Hepatic stellate cell (primary cell): ENCODE measurements at places on chromosomes 3 and 15.

- no peak for DNase-seq
Measured at GRCh38 chr3:4814305-4814903, 164.8 kb upstream of the BHLHE40 start.

DNA sequence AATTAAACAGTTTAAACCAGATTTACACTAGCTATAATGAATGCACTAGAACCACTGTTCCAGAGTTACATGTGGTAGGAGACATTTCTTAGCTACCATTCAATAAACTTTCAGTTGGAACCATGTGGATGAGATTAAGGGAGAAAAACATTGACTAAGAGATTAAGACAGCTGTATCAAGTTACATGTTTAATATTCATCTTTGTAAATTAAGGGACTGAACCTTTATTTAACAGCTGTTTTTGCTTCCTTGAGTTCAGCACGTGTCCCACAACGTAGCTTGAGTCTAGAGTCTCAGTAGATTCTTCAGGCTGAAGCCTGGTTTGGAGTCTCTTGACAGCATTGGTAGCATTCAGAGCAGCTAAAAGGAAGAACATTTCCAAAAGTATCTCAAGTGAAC is 27.2 kb upstream of the CFAP44 start:
- no peak for DNase-seq

DNA sequence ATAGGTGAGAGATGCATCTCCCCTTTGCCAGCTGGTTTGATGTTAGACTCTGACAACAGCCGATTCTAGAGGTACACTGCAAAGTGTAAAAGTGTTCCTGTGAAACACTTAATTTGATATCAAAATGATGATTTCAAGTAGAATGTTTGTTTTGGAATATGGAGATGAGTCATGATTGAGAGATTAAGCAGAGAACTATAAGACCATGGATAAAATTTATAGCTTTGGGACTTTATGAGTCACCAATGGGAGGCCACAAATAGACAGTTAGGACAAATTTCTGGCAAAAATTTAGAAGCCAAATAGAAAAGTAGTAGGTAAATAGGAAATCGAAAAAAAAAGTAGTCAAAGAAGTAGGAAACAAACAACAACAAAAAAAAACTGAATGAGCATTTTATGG is 672.5 kb downstream of the NSUN3 start:
- no peak for DNase-seq

- peak; percentile 53 for DNase-seq
Measured at GRCh38 chr15:81940467-81941451, 105.1 kb downstream of the MEX3B start.

DNA sequence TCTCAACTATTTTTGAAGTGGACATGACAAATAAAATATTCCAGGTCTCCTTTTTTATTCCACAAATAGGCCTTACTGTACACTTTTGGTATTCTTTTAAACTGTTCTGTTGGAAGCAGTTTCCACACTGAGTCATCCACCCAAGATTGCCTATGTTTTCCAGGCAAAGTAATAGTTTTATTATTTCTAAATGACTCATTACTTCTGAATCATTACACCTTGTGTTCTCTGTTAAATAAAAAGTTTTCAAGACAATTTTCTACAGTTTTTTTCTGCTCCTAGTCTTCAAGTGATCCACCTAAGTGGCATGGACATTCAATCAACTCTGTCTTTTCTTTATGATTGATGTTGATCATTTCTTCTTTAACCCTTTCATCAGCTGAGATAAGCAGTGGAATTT is 26.5 kb downstream of the PPP2R3A start:
- DNase-seq: peak; percentile 25

- DNase-seq: peak; percentile 70
Measured at GRCh38 chr15:20356444-20356910, 185.1 kb downstream of the GOLGA6L6 start.

- DNase-seq: peak; percentile 11
Measured at GRCh38 chr3:41362638-41363559, 163.6 kb downstream of the CTNNB1 start.

- DNase-seq: no peak
Measured at GRCh38 chr3:176296066-176296597, 901.1 kb downstream of the TBL1XR1 start.

GRCh38 chr3:42749753-42750231 is 23.3 kb downstream of the CCDC13 start:
- peak; percentile 58 for DNase-seq

DNA sequence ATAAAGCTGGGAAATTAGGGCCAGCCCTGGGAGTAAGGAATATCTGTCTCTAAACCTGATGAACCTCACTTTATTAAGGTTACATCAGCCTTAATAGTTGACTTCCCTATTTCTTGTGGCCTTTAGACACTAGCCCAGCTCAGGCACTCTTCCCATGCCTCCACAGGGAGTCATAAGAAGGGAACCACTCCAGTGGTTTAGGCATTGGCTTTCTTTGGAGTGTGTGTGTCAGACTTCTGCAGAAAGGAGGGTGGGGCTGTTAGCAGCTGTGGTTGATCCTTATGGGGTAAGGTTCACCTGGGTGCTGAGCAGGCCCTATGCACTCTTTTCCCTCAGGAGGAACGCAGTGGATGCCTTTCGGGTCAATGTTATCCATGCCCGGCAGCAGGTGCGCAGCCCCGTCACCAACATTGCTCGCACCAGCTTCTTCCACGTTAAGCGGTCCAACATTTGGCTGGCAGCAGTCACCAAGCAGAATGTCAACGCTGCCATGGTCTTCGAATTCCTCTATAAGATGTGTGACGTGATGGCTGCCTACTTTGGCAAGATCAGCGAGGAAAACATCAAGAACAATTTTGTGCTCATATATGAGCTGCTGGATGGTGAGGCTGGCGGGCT is 4.0 kb downstream of the AP2M1 start:
- DNase-seq: no peak

DNA sequence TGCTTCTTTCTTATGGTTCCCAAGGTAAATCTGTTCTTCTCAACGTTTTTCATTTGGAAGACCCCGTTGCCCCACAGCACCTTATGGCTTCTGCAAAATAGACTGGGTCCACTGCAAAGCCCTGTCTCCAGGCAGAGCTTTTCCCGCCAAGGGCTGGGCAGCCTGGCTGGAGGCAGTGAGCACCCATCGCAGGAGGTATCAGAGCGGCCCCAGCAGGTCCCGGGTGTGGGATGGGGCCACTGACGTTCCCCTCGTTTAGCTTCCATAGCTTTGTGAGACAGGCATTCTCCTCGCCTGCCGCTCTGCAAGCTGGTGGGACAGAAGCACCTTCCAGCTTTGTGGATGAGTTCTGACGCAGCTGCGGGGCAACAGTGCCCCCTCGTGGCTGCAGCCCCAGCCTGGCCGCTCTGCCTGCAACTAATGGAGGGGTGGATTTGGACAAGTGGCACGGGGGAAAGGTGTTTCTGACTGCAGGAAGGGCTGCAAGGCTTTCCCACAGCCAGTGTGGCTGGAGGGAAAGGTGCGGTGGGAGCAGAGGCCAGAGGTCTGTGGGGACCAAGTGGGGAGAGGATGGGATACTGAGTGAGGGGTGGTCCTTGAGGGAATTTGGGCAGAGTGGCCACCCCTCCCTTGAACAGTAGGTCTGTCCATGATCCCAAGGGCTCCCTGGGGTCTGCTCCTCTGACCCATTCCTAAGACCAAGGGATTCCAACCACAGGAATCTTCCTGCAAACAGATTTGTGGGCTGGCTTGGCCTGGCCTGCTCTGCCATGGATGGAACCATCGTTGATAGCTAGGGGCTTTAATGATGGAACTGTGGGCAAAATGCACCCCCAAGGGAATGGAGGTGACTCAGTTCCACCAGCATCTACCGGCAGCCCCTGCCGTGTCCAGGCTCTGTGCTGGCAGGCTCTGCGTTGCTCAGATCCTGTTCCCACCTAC is 99.4 kb downstream of the FBLN2 start:
- DNase-seq: peak; percentile 97

DNA sequence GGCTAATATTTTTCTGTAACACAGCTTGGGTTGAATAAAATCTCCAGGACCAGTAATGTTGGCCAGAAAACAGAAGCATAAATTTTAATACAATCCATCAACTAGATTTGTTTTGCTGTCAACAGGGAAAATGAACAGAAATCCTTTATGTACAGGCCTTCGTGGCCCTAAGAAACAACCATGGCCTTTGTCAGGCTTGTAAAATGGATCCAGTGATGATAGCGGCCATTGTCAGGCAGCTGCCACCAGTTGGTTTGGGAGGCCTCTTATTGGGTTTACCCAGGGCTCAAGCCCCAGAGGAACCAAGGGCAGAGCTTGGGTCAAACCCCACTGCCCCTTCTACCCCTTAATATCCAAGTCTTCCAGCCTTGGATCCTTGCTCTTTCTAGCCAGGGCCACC is 5.6 kb upstream of the FYCO1 start:
- no peak for DNase-seq

GRCh38 chr3:24258727-24259600 is 235.7 kb downstream of the THRB start:
- no peak for DNase-seq
